ENCODE measurements at places on chromosomes 7 and 10. TPM values are rescaled to one million over a fixed set of nuclear protein-coding genes. Genes with fewer than 3 reads are reported as not detected.

The GBX1 gene
- total RNA-seq, result not detected

The ASAH2 gene
- 7.3 TPM for total RNA-seq

The OR2A12 gene
- total RNA-seq, result not detected

The SFTPD gene
- 0.36 TPM for total RNA-seq

The PSD gene
- 0.72 TPM for total RNA-seq

The PIP gene
- total RNA-seq, result 0.32 TPM

The CYP26A1 gene
- total RNA-seq, result not detected

The TMEM213 gene
- total RNA-seq, result not detected

The GRID2IP gene
- not detected for total RNA-seq

The RBP3 gene
- total RNA-seq, result not detected

The JAKMIP3 gene
- 0.16 TPM for total RNA-seq

The CALCR gene
- not detected for total RNA-seq

The SH3PXD2A gene
- 14.4 TPM for total RNA-seq

The GIMAP4 gene
- 1.8 TPM for total RNA-seq

The SHLD2 gene
- 29.6 TPM for total RNA-seq

The SUFU gene
- 11.2 TPM for total RNA-seq

The ASB4 gene
- not detected for total RNA-seq

The GSDME gene
- 14.9 TPM for total RNA-seq

The LRRC4 gene
- under 0.01 TPM for total RNA-seq

The SLC16A9 gene
- 0.65 TPM for total RNA-seq

The HTR5A gene
- not detected for total RNA-seq

The SORBS1 gene
- 5.8 TPM for total RNA-seq

The PARD3 gene
- total RNA-seq, result 22.9 TPM

The FKBP6 gene
- not detected for total RNA-seq

The GPR37 gene
- 0.36 TPM for total RNA-seq

The AHR gene
- total RNA-seq, result 245 TPM

The DNAJC30 gene
- total RNA-seq, result 4.1 TPM

The UTF1 gene
- total RNA-seq, result not detected

The ZNF239 gene
- 1.8 TPM for total RNA-seq

The AKR1C8 gene
- not detected for total RNA-seq

The MICU1 gene
- total RNA-seq, result 36.0 TPM

The TRIL gene
- total RNA-seq, result 0.72 TPM

The GJD4 gene
- not detected for total RNA-seq

The DENND11 gene
- 4.4 TPM for total RNA-seq

The CPVL gene
- not detected for total RNA-seq

The CRPPA gene
- 1.1 TPM for total RNA-seq

The HECW1 gene
- total RNA-seq, result not detected

The KLF14 gene
- not detected for total RNA-seq

The PON1 gene
- total RNA-seq, result not detected

The ABCB4 gene
- total RNA-seq, result not detected

The ACTR3C gene
- total RNA-seq, result not detected

The LDB3 gene
- 0.18 TPM for total RNA-seq

The CCL26 gene
- total RNA-seq, result not detected

The TUBB8 gene
- not detected for total RNA-seq

The OPALIN gene
- total RNA-seq, result not detected

The EBF3 gene
- total RNA-seq, result 38.5 TPM

The RET gene
- under 0.01 TPM for total RNA-seq

The PRF1 gene
- total RNA-seq, result not detected

The NANOS1 gene
- total RNA-seq, result 8.7 TPM

The NAT16 gene
- not detected for total RNA-seq

The CDK14 gene
- 17.7 TPM for total RNA-seq

The INHBA gene
- 1.4 TPM for total RNA-seq

The TRIM50 gene
- total RNA-seq, result not detected

The LRRTM3 gene
- not detected for total RNA-seq

The SFRP5 gene
- 0.90 TPM for total RNA-seq

The HOXA11 gene
- total RNA-seq, result not detected

The ELMO1 gene
- 5.8 TPM for total RNA-seq

The CFAP69 gene
- total RNA-seq, result 1.8 TPM

Measured in cardiac atrium fibroblast (primary cell).